Activated naive CD4-positive, alpha-beta T cell treated with anti-CD3 and anti-CD28 coated beads, Interleukin-2, amount 50 U/mL, for 72 hours (primary cell): ENCODE measurements at places on chromosomes 4 and X. TPM values are rescaled to one million over a fixed set of nuclear protein-coding genes. Genes with fewer than 3 reads are reported as not detected.

DNA sequence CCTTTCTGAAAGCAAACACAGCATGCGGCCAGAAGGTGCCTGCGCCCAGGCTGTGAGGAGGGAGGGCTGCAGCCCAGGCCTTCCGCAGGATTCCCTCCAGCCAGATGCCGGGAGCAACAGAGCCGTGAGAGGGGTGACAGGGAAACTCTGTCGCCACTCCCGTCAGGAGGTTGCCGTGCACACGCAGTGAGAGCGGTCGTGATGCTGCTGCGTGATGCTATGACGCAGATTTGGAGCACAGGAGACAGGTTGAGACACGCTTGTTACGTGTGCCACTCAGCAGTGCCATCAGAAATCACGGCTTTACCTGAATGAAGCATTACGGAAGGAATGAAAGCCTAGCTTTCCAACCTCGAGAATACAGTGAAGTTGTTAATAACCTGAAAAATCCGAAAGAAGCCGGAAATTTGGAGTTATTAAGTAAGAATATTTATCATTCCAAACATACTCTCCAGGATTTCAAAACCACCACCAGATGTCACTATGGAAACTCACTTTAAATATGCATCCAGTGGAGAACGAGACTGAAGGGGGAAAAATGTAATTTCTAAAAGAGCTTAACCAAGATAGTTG is 54.4 kb downstream of the FAT1 start:
- DNase-seq: no peak

PDGFC gene
- total RNA-seq: not detected

TBCK gene
- total RNA-seq: 17.6 TPM

DNA sequence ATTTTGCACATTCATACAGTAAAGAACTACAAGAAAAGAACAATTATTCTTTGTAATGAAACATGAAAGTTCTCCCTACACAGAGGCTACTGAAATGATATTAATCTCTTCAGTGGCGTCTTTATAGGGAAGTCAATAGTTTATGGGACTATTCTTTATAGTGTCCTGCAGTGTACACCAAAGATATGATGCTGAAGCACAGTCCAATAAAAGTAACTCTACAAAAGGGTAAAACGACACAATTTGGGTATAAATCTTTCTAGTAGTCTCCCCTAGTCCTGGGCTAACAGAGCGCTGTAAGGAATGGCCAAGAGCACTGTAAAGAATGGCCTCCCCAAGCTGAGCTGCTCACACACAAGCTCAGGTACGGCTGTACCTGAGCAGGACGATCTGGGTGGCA is 101.1 kb upstream of the FUNDC1 start:
- no peak for DNase-seq

- no peak for DNase-seq
Measured at GRCh38 chr4:5220028-5220427, 168.7 kb downstream of the STK32B start.
